ENCODE measurements at places on chromosomes 1 and 21.

GRCh38 chr1:172946814-172947507, 103.8 kb downstream of the TNFSF18 start:
- no peak overlapping the region for H3K4me3 ChIP-seq
- no peaks in the 10 kb centered on the region for H3K36me3 ChIP-seq
- DNase-seq = no peak
- no peaks in the 10 kb centered on the region for H3K27me3 ChIP-seq
- H3K27ac ChIP-seq = no peak overlapping the region
- no peaks in the 10 kb centered on the region for H3K4me1 ChIP-seq

- no peaks in the 10 kb centered on the region for H3K27me3 ChIP-seq
- no peak overlapping the region for H3K27ac ChIP-seq
- H3K36me3 ChIP-seq = no peaks in the 10 kb centered on the region
- no peaks in the 10 kb centered on the region for H3K4me1 ChIP-seq
- no peak for DNase-seq
Observed at GRCh38 chr1:100629391-100629790, 90.2 kb upstream of the VCAM1 start.

GRCh38 chr1:209397371-209397770, 186.1 kb upstream of the CAMK1G start:
- no peaks in the 10 kb centered on the region for H3K27me3 ChIP-seq
- H3K36me3 ChIP-seq = no peaks in the 10 kb centered on the region
- no peak overlapping the region for H3K4me3 ChIP-seq
- H3K4me1 ChIP-seq = no peaks in the 10 kb centered on the region
- no peak overlapping the region for H3K27ac ChIP-seq
- no peak for DNase-seq

DNA sequence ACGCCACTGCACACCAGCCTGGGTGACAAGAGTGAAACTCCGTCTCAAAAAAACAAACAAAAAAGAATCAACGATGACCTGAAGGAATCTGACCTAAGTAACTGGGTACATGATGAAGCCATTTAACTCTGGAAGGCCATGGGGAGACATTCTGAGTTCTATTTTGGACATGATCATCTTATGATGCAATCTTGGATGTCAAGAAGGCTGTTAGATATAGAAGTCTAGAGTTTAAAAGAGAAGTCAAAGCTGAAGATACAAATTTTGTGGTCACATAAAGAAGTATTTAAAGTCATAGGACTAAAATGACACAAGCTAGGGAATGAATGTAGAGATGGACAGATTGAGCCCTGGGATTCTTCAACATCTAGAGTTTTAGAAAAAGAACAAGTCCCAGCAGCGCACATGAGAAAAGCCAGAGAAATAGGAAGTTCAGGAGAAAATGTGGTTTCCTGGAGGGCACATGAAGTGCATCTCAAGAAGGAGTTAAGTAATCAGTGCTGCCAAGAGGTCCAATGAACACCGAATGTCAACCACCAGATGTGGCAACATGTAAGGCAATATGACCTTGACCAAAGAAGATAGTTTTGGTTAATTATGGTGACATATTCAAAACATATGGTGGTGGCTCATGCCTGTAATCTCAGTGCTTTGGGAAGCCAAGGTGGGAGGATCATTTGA, 26.8 kb downstream of the ELK4 start:
- H3K4me3 ChIP-seq = no peak overlapping the region
- no peaks in the 10 kb centered on the region for H3K4me1 ChIP-seq
- H3K27ac ChIP-seq = no peak overlapping the region
- H3K36me3 ChIP-seq = peaks cover 3% of the 10 kb centered on the region
- no peaks in the 10 kb centered on the region for H3K27me3 ChIP-seq
- no peak for DNase-seq

- no peaks in the 10 kb centered on the region for H3K27me3 ChIP-seq
- no peak overlapping the region for H3K27ac ChIP-seq
- no peak for DNase-seq
- H3K4me1 ChIP-seq = no peaks in the 10 kb centered on the region
- no peak overlapping the region for H3K4me3 ChIP-seq
Observed at GRCh38 chr1:190453550-190453949, 24.1 kb downstream of the BRINP3 start.

DNA sequence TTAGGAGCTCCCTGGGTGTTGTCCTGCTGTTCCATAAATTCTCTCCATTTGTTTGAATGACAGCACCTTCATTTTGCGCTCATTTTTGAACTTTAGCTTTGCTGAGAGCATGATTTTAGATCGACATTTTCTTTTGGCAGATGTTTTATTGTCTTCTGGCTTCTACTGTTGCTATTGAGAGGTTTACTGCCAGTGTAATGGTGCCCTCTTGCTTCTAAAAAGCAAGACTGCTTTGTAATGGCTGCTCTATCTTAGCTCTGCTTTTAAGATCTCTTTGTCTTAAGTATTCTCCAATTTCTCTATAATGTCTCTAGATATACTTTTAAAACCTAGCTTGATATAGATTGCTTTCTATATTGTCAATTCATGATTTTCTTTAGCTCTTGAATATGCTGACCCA, 27.8 kb downstream of the THEM4 start:
- no peak overlapping the region for H3K4me3 ChIP-seq
- H3K27ac ChIP-seq = no peak overlapping the region
- no peak for DNase-seq

- H3K27ac ChIP-seq = no peak overlapping the region
- H3K27me3 ChIP-seq = no peaks in the 10 kb centered on the region
- H3K36me3 ChIP-seq = no peaks in the 10 kb centered on the region
Observed at GRCh38 chr1:199550199-199551065, 477.1 kb upstream of the NR5A2 start.

DNA sequence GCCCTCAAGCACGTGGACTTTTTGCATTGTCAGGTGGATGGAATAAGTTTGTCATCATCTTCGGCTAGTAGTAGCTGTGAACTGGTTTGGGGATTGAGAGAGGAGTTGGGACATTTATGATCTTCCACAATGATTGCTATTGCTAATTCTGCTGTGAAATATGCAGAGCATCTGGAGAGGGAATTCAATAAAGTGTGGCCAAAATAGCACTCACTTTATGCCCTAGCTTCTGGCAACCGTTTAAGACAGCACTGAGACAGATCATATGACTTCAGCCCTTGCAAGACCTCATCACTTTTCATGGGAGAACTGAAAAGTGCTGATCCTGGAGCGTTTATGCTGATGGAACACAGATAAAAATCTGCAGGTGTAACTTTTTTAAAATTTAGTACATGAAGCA, 360.8 kb downstream of the GPATCH2 start:
- no peaks in the 10 kb centered on the region for H3K4me1 ChIP-seq
- no peak overlapping the region for H3K27ac ChIP-seq
- H3K4me3 ChIP-seq = no peak overlapping the region
- no peak for DNase-seq
- H3K27me3 ChIP-seq = no peaks in the 10 kb centered on the region

GRCh38 chr21:32545948-32546441, 39.3 kb downstream of the TCP10L start:
- H3K4me1 ChIP-seq = no peaks in the 10 kb centered on the region
- no peaks in the 10 kb centered on the region for H3K36me3 ChIP-seq
- H3K4me3 ChIP-seq = no peak overlapping the region
- no peaks in the 10 kb centered on the region for H3K27me3 ChIP-seq
- DNase-seq = no peak
- no peak overlapping the region for H3K27ac ChIP-seq

DNA sequence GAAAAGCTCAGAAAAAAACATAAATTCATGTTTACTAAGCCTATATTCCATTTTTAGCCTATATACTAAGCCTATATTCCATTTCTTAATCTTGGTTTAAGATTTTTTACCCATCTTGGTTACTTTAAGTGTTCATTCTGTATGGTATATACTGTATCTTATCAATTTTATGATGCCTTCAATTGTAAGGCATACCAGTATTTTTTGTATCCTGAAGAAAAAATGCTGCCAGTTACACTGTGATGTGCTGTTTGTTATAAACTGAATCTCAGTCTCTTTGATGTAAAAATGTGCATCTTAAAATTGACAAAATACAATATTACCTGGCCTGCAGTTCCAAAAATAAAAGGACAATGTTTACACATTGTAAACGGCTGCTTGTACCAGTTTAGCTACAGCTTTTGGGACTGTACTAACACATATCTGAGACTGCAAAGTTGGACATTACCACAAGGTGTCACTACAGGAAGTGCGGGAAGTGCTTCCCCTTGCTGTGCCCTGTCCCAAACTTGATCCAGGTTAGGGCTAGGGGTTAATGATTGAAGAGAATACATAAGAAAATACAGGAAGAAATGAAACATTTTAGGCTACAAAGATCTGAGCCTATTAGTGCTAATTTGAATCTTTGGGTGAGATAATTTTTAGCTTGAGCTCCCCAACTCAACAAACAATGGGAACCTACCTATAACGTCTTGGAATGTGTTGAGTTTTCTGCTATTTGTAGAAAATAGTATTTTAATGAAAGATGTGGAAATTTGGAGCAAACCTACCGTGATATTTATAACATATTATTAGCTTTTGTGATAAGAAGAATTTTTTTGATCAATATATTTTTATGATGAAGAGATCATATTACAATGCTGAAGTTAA, 108.9 kb downstream of the LBR start:
- H3K4me1 ChIP-seq = no peaks in the 10 kb centered on the region
- H3K27me3 ChIP-seq = peaks cover 4% of the 10 kb centered on the region
- DNase-seq = peak; percentile 52

- H3K36me3 ChIP-seq = peaks cover 10% of the 10 kb centered on the region
- H3K4me1 ChIP-seq = no peaks in the 10 kb centered on the region
- H3K27ac ChIP-seq = no peak overlapping the region
- H3K4me3 ChIP-seq = no peak overlapping the region
Observed at GRCh38 chr1:1561801-1562470, 12.7 kb downstream of the SSU72 start.

- no peak overlapping the region for H3K27ac ChIP-seq
- H3K4me3 ChIP-seq = no peak overlapping the region
- H3K4me1 ChIP-seq = no peaks in the 10 kb centered on the region
- no peaks in the 10 kb centered on the region for H3K36me3 ChIP-seq
- DNase-seq = no peak
Observed at GRCh38 chr1:219041141-219041540, 132.5 kb upstream of the LYPLAL1 start.

- peaks cover 40% of the 10 kb centered on the region for H3K4me1 ChIP-seq
- no peak overlapping the region for H3K27ac ChIP-seq
- peaks cover 7% of the 10 kb centered on the region for H3K36me3 ChIP-seq
Observed at GRCh38 chr1:54884135-54884586, 2.8 kb downstream of the DHCR24 start.

GRCh38 chr1:88180449-88181108, 503.5 kb upstream of the PKN2 start:
- H3K27me3 ChIP-seq = no peaks in the 10 kb centered on the region
- DNase-seq = peak; percentile 75
- no peaks in the 10 kb centered on the region for H3K4me1 ChIP-seq
- H3K4me3 ChIP-seq = no peak overlapping the region

DNA sequence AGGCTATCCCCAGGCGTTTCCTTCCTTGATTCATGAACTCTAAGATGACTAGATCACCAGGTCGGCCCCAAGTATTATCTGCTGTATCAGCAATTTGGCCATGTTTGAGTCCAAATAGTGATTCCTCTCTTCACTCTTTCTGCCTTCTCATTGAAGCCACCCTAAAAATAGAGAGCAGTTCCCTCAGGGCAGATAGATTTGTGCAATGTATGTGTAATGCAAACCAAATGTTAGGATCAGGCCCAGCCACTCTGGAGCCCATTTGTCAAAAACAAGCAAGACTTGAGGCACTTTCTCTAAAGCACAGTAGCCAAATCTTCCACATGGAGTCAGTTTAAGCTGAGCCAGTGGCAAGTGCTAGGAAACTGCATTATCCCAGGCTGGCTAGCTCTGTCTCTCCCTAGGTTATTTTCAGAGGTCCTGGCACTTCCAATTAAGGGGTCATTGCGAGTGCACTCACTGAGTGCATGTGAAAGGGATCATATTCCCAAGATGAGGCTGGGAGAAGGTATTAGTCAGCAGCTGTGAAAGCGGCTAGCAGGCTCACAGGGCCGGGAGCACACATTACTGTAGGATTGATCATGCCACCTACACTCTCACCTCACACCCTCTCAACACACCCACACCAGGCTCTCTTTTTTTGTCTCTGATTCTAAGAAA, 97.9 kb upstream of the RAB3GAP2 start:
- H3K4me1 ChIP-seq = no peaks in the 10 kb centered on the region
- DNase-seq = no peak
- no peak overlapping the region for H3K4me3 ChIP-seq
- no peak overlapping the region for H3K27ac ChIP-seq
- no peaks in the 10 kb centered on the region for H3K27me3 ChIP-seq
- no peaks in the 10 kb centered on the region for H3K36me3 ChIP-seq

DNA sequence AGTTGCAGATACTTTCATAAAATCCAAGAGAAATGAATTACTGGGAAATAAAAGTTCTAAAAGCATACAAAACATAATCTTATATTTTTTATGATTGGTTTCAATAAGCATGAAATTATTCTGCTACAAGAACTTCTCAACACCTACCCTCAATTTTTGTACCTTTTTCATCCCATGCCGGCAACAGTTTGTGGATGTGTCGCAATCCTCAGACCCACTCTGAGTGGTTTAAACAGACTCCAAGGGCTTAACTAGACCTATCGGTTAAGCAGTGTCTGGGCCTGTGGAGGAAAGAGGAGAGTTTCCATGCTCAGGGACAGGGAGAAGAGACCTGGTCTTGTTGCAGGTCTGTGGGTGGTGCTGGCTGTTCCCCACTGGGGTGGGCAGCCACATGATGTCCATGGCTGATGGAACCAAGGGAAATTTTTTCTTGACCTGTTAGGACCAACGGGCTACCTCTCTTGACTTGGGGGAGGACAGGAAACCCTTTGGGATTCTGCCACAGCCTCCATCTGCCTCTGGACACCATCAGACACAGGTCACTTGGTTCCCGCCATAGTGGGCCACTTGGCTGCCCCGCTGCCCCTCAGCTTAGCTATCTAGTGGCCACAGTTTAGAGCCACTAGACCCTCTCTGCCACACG, 81.1 kb upstream of the CLDN14 start:
- no peaks in the 10 kb centered on the region for H3K4me1 ChIP-seq
- no peak overlapping the region for H3K4me3 ChIP-seq
- no peaks in the 10 kb centered on the region for H3K36me3 ChIP-seq
- no peak overlapping the region for H3K27ac ChIP-seq
- peaks cover 7% of the 10 kb centered on the region for H3K27me3 ChIP-seq

- no peak for DNase-seq
- no peaks in the 10 kb centered on the region for H3K36me3 ChIP-seq
- peaks cover 36% of the 10 kb centered on the region for H3K4me1 ChIP-seq
- H3K27me3 ChIP-seq = no peaks in the 10 kb centered on the region
Observed at GRCh38 chr1:46130121-46130520, 2.3 kb downstream of the PIK3R3 start.

- no peaks in the 10 kb centered on the region for H3K27me3 ChIP-seq
- peaks cover 50% of the 10 kb centered on the region for H3K4me1 ChIP-seq
- peaks cover 9% of the 10 kb centered on the region for H3K36me3 ChIP-seq
- H3K27ac ChIP-seq = peak overlapping the region; percentile 88
Observed at GRCh38 chr21:34075760-34076660, 2.6 kb downstream of the MRPS6 start.

DNA sequence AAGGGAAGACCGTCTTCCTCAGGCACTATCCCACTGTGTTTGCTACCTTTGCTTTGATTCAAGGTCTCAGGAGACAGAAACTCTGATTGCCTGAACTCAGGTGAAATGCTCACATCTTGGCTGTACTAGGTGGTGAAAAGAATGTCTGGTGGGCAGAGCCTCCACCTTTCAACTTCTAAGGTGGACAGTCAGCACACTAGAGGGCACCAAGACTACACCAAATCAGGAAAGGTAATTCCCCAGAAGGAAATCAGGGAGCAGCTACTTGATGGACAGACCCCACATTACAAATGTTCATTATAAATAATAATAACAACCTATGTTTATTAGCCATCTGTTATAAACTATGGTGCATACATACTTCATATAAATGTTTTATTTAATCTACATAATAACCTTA, 220.9 kb downstream of the ATG4C start:
- H3K27me3 ChIP-seq = peaks cover 2% of the 10 kb centered on the region
- no peak overlapping the region for H3K4me3 ChIP-seq
- DNase-seq = no peak
- H3K36me3 ChIP-seq = no peaks in the 10 kb centered on the region
- no peak overlapping the region for H3K27ac ChIP-seq

Data from Panc1 (cell line).